Epithelial cell of umbilical artery (primary cell): ENCODE measurements at places on chromosomes 5 and 9. TPM values are rescaled to one million over a fixed set of nuclear protein-coding genes. Genes with fewer than 3 reads are reported as not detected.

The FST gene
- 45.5 and 47.7 TPM in 2 replicates for total RNA-seq

The PCDHB14 gene
- 0.61 and 0.65 TPM in 2 replicates for total RNA-seq

The TEK gene
- 88.0 and 110 TPM in 2 replicates for total RNA-seq

The OR1L4 gene
- not detected in 2 replicates for total RNA-seq

The GRXCR2 gene
- total RNA-seq, result not detected in 2 replicates

The PDZD2 gene
- total RNA-seq, result 5.5 and 9.4 TPM in 2 replicates

The INSL6 gene
- total RNA-seq, result not detected in 2 replicates

The FBP2 gene
- not detected in 2 replicates for total RNA-seq

The SLC36A2 gene
- total RNA-seq, result not detected in 2 replicates

The PRUNE2 gene
- 3.2 and 9.0 TPM in 2 replicates for total RNA-seq

The RANBP3L gene
- not detected in 2 replicates for total RNA-seq

The PTGES gene
- 0.32 and 0.46 TPM in 2 replicates for total RNA-seq

The OR1J2 gene
- total RNA-seq, result not detected in 2 replicates

The PRDM9 gene
- total RNA-seq, result not detected in 2 replicates

The GCNT4 gene
- under 0.01 and 0.30 TPM in 2 replicates for total RNA-seq

The HTR1A gene
- total RNA-seq, result not detected in 2 replicates

The GABRG2 gene
- not detected in 2 replicates for total RNA-seq

The ZDHHC11 gene
- under 0.01 and 2.4 TPM in 2 replicates for total RNA-seq

The HINT1 gene
- 214 and 265 TPM in 2 replicates for total RNA-seq

The AK1 gene
- 30.1 and 43.5 TPM in 2 replicates for total RNA-seq

The FOXD4L4 gene
- under 0.01 TPM in 1 of 2 replicates, not detected in the other for total RNA-seq

The NHP2 gene
- total RNA-seq, result 294 and 312 TPM in 2 replicates

The OLFM1 gene
- total RNA-seq, result 0.65 and 2.0 TPM in 2 replicates

The ADRB2 gene
- 0.97 and 3.8 TPM in 2 replicates for total RNA-seq

The MAML1 gene
- total RNA-seq, result 4.2 and 7.6 TPM in 2 replicates

The RAI14 gene
- total RNA-seq, result 115 and 199 TPM in 2 replicates

The DDX46 gene
- 21.7 and 24.7 TPM in 2 replicates for total RNA-seq

The LAMC3 gene
- total RNA-seq, result under 0.01 and 0.15 TPM in 2 replicates

The TEX48 gene
- not detected in 2 replicates for total RNA-seq
